ENCODE measurements at places on chromosomes 13 and 19.

- no peak for DNase-seq
Measured at GRCh38 chr19:57362419-57362818, 932 bp upstream of the TRAPPC2B start.

DNA sequence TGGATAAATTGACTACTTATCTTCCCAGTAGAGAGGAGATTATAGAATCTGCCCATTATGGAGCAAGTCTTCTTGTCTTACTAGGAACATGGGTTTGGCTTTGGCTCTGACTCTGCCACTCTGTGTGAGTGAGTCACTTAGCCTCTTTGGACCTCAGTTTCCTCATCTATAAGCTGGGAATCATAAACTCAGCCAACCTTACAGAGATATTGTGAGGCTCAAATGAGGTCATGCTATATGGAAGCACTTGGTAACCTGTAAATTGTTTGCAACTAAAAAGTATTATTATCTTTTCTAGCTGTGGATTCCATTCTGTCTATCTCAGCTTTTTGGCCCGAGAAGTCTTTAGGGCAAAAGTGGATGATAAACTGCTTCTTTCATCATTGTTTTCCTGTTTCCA is 186.8 kb upstream of the TSC22D1 start:
- no peak for DNase-seq

DNA sequence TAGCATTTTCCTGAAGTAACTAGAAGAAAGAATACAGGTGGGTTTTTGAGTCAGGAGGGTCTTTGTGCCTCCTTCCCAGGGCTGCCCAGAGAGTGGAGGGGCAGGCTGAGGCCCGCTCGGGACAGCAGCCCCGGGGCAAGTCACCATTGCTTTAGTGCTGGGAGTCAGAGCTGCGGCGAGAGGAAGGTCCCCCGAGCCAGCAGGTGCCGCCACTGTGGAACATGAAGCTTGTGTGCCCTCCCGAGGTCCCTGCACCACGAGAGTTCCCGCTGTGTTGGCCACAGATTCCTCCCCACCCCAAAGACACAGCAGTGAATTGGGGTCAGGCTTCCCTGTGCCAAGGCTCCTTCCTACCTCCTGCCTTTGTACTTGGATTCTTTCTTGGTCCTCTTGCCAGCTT is 50.9 kb upstream of the TEX29 start:
- no peak for DNase-seq

DNA sequence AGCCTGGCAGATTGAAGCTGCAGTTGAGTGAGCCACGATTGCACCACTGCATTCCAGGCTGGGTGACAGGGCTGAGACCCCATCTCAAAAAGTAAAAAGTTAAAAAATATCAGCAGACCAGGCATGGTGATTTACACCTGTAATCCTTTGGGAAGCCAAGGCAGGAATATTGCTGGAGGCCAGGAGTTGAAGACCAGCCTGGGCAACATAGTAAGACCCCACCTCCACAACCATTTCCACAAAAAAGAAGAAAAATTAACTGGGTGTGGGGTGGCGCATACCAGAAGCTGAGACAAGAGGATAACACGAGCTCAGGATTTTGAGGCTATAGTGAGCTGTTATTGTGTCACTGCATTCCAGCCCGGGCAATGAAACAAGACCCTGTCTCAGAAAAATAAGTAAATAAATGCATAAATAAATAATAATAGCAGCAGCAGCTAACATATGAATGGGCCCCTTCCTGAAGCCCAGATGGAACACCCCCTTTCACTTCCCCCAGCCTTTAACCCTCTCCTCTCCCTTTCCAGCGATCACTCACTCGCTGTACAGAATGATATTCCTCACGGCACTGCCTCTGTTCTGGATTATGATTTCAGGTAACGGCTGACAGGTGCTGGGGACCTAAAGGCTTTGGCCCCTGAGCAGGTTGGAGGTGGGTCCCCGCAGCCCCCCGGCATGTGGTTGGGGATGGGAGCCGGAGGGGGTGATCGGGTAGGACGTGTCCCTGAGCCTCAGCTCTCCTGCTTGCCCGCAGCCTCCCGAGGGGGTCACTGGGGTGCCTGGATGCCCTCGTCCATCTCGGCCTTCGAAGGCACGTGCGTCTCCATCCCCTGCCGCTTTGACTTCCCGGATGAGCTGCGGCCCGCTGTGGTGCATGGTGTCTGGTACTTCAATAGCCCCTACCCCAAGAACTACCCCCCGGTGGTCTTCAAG is 3.2 kb downstream of the MAG start:
- no peak for DNase-seq

GRCh38 chr13:109131698-109132257 is 502.4 kb downstream of the MYO16 start:
- no peak for DNase-seq

DNA sequence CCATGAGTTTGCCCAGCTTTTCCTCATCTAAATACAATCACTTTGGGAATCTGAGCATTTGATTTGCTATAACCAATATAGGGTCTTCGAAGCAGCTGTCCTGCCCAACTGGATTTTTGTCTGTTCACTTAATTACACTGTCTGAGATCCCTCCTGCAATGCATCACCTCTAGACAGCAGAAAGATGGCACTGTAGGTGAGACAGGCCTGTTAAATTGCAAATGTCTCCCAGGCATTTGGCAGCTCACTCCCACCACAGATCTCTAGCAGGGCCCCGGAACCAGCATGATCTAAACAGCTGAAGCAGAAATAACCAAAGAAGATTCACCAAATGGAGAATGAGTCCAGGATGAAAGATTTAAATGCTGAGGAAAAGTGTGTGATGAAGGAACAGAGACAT is 41.9 kb upstream of the SERPINE3 start:
- DNase-seq: no peak

GRCh38 chr19:48635263-48635965 is 1.8 kb downstream of the DBP start:
- no peak for DNase-seq

- DNase-seq: no peak
Measured at GRCh38 chr19:48618278-48618915, 581 bp downstream of the RPL18 start.

GRCh38 chr19:10706990-10707389 is 5.8 kb downstream of the QTRT1 start:
- no peak for DNase-seq

- peak; percentile 90 for DNase-seq
Measured at GRCh38 chr13:113862931-113863523, 849 bp downstream of the GAS6 start.

DNA sequence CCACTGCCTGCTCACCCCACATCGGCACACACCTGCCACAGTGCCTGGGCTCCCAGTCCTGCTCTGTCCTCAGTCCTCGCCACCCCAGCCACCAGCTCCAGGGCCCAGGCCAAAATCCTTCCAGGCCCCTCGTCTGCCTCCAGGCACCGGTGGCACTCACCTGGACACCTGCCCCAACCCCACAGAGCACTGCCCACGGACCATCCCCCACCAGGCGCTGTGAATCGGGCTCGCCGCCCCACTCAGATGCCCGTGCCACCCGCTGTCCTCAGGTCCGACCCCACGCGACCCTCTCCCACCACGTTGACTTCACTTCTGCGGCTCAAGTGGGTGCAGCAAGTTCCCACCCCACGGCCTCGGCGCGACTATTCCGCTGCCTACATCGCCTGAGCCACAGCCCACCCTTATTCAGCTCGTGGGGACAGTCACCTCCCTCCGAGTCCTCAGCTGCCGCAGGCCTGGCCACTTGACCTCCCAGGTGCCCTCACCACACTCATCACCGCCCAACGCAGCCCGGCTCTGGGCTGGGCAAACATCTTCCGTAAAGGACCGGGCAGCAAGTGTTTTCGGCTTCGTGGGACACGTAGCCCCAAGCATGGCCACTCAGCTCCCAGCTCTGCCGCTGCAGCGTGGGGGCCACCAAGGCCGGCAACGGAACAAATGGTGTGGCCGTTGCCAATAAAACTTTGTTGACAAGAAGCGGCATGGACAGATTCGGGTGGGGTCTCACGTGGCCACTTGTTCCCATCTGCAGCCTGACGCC is 5.7 kb downstream of the PIP5K1C start:
- no peak for DNase-seq

GRCh38 chr13:112174476-112175110 is 107.6 kb downstream of the SOX1 start:
- no peak for DNase-seq

DNA sequence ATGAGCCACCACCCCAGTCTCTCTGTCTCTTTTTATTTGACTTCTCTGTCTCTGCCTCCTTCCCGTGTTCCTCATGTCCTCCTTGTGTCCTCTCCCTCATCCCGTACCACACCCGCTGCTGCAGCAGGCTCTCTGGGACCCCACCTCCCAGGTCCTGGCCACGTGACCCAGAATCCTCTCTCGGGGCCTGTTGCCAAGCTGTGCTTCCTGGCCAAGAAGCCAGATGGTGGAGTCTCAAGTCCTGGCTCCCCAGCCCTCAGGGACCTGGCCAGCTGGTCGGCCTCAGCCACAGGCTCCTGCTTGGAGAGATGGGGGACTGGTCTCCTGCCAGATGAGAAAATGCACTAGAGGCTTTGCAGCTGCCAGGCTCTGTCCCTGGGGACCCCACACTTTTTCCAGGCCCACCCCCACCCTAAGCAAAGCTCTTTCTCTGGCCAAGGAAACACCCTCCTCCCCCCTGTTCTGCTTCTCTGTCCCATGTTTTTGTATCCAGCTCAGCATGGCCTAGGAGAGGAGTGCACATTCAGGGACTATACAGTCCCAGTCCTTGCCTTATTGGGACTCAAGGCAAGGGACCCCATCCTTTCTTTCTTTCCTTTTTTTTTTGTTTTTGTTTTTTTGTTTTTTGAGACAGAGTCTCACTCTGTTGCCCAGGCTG is 34.3 kb upstream of the SHKBP1 start:
- DNase-seq: no peak

DNA sequence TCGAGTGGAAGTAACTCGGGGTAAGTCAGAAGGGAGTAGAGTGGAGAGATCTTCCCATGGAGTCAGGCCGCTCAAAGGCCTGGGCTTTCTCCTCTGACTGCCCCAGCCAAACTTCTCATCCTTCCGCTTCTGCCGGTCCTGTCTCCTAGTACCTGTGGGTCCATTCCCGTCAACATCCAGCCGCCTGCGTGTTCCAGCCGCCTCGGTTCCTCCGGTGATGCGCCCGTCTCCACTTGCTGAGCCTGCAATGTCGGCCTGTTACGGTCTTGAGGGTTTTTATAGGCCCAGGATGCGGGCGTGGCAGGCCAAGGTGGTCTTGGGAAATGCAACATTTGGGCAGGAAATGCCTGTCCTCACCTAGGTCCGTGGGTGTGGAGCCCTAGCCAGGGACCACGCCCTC is 38.3 kb downstream of the RASL11A start:
- DNase-seq: no peak

GRCh38 chr13:47665043-47665442 is 336.0 kb downstream of the SUCLA2 start:
- DNase-seq: no peak

DNA sequence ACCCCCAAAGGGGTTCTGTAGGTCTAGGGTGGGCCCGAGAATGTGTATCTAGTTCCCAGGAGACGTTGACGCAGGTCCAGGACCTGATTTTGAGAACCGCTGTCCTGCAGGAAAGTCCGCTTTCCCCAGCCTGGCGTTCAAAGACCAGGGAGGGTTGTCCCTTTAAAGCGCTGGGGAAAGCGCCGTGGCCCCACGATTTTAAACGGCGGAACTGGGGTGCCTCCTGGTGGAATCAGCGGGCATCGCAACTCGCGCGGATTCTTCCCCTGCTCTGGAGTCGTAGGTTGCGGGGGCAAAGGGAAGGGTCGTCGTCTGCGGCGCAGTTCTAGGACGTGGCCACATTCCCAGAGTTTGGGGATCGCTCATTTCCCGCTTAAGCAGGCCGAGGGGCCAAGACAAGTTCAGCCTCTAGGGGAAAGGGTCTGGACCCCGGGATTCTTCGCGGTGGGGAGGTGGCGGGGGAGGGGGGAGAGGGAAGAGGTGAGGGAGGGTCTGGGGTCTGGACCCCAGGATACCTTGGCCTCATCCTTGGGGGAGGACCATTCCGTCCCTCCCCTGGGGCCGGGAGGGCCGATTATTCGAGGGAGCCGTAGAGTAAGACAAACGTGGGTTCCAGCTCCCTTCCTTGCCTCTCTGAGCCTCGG is 7.7 kb downstream of the PNMA8B start:
- no peak for DNase-seq

GRCh38 chr13:113445791-113446487 is 7.3 kb downstream of the ADPRHL1 start:
- peak; percentile 64 for DNase-seq

GRCh38 chr13:45327253-45327955 is 13.6 kb downstream of the TPT1 start:
- DNase-seq: no peak

- DNase-seq: no peak
Measured at GRCh38 chr19:45515081-45515624, 7.9 kb downstream of the VASP start.

- DNase-seq: peak; percentile 64
Measured at GRCh38 chr13:29484236-29484635, 111.3 kb downstream of the SLC7A1 start.

- no peak for DNase-seq
Measured at GRCh38 chr13:39244561-39245230, 206.4 kb downstream of the NHLRC3 start.

DNA sequence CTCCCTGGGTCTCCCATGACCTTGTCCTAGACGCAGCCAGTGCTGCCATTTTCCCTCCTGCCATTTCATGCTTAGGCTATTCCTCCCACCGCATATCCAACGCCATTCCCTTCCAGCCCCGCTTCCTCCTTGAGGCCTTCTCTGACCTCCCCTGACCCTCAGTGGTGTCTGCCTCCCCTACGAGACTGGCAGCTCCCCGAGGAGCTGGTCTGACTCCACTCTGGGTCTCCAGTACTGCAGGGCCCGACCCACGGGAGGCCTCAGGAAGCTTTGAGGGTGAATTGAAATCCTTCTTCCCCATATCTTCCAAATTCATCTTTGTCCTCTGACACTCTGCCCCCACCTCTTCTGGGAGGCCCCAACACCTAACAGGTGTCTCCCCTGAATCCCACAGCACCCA is 708 bp downstream of the KLK15 start:
- DNase-seq: no peak

DNA sequence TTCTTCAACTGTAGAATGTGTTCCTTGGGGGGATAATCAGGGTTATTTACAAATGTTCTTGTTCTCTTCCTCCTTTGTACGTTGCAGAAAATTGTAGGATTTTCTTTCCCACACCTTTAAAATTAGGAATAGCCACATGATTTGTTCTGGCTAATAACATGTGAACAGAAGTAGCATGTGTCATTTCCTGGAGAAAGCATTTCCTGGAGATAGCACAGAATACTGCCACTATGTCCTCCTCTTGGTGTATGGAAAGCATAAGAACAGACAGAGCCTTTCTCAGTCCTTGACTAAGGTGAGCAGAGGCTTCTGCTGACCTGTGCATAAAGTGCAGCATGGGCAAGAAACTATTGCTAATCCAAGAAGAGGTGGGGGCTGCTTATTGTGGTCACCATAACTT is 101.8 kb downstream of the FAM216B start:
- no peak for DNase-seq

- DNase-seq: no peak
Measured at GRCh38 chr13:99278200-99278599, 20.0 kb upstream of the GPR18 start.

DNA sequence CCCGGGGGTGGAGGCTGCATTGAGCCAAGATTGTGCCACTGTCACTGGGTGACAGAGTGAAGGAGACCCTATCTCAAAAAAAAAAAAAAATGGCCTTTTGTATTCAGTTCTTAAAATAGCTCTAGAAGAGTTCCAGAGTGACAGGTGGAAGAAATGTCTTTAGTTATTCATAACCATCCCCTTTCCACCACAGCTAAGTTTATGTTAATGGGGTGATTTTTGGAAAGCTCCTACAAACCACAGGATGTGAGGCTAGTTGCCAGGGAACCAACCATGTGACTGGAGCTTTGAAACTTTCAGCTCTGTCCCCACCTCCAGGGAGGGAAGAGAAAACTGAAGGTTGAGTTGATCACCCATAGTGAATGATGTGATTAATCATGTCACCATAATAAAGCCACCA is 6.9 kb downstream of the ZNF490 start:
- no peak for DNase-seq

- no peak for DNase-seq
Measured at GRCh38 chr13:64740493-64740892, 2489.6 kb downstream of the PCDH9 start.

Measured in mesenteric fat pad (tissue), 1 donor.